ENCODE measurements at places on chromosomes 3 and 15.

DNA sequence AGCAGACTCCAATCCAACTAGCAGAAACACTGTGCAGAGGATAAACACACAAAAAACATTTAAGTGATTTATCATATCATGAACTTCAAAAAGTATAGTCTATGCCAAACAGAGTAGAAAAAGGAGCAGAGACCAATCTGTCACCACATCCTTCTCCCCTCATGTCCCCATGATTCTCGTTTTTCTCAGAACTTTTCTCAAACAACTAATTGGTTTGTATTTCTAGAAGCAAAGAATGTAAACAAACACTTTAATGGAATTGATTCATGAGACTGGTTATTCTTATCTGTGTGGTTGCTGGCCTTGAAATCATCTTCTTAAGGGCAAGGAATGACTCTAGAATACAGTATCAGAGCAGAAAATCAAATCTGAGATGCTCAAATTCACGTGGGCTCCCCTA lies 294.2 kb upstream of the THBS1 start:
- DNase-seq: no peak

- no peak for DNase-seq
These were observed 72.1 kb upstream of the EPHB1 start for GRCh38 chr3:134722969-134723368.

GRCh38 chr15:41490355-41490754 lies 3.3 kb upstream of the ITPKA start:
- DNase-seq: no peak

- no peak for DNase-seq
These were observed 510 bp downstream of the ARL14 start for GRCh38 chr3:160677459-160677881.

DNA sequence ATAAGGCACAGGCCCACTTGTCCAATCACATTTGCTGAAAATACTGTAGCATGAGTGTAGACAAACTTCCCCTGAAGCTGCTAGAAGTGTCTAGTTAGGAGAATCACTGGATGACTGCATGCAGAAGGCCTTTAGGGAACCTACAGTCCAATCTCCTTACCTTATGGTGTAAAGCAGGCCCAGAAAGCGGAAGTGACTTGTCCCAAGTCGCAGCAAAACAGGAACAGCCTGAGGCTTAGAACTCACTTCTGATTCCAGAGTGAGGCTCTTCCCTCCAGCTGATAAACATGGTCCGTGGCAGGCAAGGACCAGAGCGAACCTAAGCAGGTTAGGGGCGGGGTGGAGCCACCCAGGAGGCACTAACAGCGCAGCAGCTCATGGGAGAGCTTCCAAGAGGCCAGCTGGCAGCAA lies 2.5 kb downstream of the GRAMD2A start:
- no peak for DNase-seq

DNA sequence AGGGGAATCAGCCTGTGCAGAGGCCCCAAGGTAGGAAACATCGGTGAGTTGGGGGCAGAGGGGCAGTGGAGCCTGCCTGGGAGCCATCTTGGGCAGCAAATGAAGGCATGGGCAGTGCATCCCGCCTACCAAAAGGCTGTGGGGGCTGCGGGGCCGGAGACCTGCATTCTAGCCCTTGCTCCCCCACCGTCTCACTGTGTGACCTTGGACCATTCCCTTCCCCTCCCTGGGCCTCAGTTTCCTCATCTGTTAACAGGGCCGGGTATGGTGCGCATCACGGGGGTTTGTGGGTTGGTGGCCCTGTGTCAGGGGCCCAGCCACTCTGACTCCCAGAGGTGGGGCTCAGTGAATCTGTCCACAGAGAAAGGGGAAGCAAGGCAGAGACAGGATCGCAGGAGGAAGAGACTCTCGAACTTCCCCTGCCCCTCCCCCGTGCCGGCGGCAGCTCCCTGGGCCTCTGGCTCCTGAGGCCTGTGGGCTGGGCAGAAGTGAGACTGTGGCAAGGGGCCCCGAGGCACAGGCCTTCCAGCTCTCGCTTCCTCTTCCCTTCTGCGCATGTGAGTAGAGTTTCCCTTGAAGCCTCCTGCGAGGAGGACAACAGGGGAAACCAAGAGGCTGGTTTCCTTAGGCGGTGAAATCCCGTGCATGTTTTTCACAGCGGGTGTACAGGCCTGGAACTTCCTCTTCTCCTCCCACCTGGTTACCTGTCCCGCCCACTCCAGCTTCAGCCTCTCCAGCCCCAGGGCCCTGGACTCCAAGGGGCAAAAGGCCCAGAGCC lies 42.9 kb downstream of the IDH2 start:
- DNase-seq: no peak

DNA sequence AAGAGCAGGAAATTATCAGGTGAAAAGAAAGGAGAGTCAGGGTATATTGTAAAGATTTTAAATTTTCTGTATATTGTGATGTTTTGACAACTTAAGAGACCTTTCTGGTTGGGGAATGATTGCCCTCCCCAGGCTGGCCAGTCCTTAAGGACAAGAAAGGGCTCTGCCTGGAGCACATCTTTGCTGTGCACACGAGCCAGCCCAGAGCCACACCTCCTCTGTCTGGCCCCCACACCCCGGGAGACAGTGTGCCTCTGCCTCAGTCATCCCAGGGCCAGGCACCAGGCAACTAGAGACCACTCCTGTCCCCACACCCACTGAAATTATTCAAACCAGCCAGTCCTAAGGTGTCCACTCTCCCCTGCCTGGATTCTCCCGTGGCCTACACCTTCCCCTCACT lies 67.1 kb downstream of the KBTBD12 start:
- DNase-seq: no peak
